ENCODE measurements at places on chromosomes 1 and 21. TPM values are rescaled to one million over a fixed set of nuclear protein-coding genes. Genes with fewer than 3 reads are reported as not detected.
A peak's percentile ranks its signal among the peaks of the same experiment; 100 is the strongest.

DNA sequence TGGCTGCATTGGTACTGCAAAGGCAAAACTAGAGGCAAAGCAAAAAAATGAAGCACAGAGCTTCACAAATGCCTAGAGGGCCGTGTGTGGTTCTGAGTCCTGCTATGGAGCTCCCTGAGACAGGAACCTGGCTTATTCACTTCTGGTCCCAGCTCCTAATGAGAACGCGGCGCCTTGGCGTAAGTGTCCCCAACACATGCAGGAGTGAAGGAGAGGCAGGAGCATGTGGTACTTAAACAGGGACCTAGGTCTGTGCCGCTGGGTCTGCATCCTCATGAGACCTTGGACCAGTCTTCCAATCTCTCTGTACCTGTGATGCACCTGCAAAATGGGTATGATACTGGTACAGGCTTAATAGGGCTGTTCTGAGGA lies 14.4 kb upstream of the SLC2A7 start:
- no peak for DNase-seq

LHX8 gene
- total RNA-seq = 0.79 TPM

DNA sequence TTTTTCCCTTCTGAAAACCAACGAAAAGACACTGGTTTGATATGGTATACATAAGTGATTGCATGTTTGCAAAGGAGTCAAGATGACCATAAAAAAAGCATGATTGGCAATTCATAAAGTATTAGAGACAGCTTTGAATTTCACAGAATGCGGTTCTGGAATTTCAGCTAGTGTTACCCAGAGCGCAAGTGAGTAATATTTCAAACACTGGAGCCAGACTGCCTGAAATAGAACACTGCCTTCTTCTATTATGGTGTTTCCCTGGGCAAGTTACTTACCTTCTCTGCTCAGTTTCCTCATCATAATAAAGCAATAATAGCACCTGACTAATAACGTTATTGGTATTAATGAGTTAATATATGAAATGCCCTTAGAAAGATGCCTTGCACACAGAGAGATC lies 54.7 kb downstream of the NEGR1 start:
- no peak for DNase-seq

PLA2G4A gene
- 14.7 TPM for total RNA-seq

NKAIN1 gene
- total RNA-seq = 0.43 TPM

DNA sequence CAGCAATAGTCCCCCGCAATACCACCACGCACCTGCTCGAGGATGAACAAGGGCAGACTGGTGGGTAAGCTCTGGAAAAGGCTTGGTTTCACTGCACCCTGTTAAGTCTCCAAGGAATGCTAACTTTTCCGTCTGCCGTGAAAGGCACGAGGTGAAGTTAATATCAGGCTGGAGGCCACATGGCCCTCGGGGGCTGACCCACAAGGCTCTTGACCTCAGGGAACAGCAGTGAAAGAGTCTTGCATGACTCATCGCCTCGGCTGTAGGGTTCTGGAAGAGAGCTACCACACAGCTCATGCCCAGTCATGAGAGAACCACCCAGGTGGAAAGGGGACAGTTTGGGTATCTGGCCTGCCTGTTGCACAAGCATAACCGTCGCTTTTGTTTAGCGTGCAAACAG lies 24.7 kb downstream of the SCCPDH start:
- DNase-seq = peak; percentile 44

DNA sequence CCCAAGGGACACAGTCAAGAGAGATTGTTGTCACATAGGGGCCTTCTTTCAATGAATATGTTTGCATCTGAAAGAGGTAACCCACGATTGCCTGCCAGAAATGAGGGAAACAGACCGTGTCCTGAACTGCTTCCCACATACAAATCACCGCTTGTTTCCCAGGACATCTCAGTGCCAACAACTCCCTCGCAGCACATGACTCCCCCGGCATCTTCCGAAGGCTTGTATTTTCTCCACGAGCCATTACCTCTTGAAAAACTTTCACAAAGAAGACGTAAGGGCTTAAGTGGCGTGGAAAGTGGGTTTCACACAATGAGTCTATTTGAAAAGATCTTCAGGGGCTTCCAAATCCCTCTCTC lies 31.6 kb upstream of the PDE9A start:
- DNase-seq = no peak

MIXL1 gene
- not detected for total RNA-seq

Measured in MG63 (cell line).